ENCODE measurements at places on chromosomes 2 and 18.

- no peak for DNase-seq
Observed at GRCh38 chr18:80074697-80075096, 34.4 kb upstream of the ADNP2 start.

GRCh38 chr2:22807872-22808271 is 577.1 kb upstream of the KLHL29 start:
- DNase-seq = no peak

- peak; percentile 69 for DNase-seq
Observed at GRCh38 chr2:33033606-33034081, 86.9 kb downstream of the LTBP1 start.

DNA sequence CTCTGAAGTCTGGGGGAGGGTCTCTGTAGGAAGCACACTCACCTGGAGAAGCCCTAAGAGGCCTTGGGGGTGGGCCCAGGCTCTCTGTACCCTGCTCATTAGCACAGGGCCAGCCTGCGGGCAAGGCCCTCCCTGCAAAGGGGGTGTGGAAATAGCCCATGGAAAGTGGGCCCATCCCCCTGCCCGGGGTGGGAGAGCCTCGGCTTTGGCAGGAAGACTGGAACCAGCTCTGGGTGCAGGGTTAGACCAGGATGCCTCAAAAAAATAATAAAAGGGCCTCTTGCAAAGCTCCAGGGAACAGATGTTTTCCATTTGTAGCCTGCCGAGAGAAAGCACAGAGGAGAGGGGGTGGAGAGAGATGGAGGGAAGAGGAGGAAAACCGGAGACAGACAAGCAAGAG is 98.7 kb downstream of the STPG4 start:
- peak; percentile 43 for DNase-seq

- DNase-seq = peak; percentile 2
Observed at GRCh38 chr2:80238692-80239469, 65.7 kb downstream of the LRRTM1 start.

DNA sequence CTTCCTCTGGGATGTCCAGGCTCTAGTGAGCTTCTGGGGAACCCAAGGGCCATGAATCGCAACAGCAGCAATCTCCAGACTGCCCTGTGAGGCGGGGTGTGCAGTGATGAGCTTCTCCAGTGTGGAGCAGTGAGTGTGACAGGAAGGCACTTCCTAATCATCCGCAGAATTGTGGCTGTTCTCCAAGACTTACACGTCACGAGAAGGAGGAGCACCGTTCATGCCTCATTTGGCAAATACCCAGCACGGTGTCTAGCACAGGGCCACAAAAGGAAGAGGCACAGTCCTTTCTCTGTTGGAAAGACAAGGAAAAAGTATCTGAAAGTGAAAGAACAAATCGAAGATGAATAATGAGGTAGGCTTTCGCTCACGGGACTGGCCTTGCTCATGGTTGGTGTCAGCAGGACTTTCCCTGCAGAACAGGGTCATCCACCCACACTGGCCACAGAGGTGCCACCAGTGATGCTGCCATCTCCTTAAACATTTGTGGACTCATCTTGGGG is 125.1 kb upstream of the HAAO start:
- DNase-seq = peak; percentile 66

GRCh38 chr18:34880882-34881834 is 160.1 kb upstream of the MAPRE2 start:
- DNase-seq = peak; percentile 35

DNA sequence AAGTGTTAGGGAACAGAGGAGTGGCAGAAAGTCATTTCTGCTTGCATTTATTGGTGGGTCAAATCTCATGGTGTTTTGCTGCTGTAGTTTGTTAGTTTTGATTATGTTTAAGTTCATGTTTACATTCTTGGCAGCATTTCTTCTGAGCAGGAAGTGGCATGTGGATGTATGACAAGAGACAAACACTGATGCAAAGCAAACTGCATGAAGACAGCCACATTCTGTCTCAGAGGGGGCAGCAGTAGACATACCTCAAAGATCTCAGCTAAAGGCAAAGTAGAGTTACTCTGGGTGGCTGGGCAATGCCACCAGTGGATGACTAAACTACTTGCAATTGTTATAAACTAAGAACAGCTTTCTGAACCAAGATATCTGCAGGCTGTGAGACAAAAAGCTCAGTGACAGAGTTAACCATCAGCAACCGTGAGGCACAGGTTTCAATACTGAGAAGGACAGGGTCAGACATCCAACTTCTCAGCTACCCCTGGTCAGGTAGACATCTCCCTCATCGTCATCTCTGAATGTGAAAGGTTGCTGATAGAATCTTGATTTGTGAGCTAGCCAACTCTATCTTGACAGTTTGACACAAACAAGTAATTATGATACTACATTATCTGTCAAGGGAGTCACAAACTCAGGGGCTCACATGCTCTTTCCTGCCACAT is 16.4 kb downstream of the GALNT3 start:
- no peak for DNase-seq

- no peak for DNase-seq
Observed at GRCh38 chr2:8431446-8432125, 250.3 kb upstream of the ID2 start.

DNA sequence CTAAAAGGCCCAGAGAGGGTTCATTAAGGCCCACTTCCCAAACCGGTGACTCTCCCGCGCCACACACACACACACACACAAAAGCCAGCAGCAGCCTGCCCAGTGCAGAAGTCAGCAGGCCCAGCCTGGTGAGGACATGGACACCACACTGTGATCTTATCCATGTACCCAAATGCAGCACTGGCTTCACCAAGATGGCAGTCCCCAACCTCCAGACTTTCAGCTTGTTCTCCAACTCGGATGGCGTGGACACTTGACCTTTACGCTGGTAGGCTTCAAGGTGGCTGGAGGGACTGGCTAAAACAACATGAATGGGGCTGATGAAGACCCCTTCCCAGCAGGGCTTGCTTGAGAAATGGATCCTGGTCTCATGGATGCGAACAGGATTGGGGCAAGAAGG is 50.4 kb downstream of the TNS1 start:
- no peak for DNase-seq

DNA sequence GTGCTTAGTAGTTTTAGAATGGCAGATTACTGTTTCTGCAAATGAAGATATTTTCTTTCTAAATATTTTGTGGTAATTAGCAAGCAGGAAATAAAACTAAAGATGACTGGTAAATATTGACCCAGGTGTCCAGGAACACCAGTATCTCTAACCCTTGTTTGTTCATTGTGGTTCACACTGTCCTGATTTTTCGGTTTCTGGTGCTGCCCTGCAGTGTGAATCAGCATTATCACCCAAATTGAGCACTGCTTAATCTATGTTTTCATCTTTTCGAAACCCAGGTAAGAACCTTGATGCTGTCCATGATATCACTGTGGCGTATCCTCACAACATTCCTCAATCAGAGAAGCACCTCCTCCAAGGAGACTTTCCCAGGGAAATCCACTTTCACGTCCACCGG is 167.4 kb downstream of the CAPN13 start:
- no peak for DNase-seq

DNA sequence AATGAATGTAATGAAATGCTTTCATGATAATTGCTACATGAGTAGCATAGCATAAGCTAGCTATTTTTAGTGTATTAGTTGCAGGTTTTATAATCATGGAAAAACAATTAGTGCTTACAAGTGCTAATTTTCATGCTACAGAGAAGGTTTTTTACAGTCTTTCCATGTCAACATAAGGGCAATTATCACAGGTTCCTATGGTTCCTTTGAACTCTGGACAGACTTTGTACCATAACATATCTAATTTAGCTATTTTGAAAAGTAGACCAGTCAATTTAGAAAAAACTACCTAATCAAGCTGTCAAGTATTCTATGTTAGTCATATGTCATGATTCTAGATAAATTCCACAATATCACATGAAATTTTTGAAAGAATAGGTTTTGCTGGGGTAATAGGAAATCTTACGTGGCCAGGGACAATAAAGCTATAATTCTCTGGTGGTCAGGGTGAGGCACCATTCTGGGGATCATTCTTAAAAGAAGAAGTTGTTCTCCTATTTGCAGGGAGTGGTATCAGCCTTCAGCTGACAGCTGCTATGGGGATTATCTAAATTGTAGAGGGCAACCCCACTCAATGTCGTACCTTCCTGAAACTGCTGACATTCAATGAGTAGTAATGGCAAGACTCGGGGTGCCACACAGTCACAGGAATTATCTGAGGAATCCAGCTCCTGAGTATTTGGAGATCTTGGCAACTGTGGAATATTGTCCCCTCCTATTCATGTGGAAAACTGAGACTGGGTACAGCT is 724.0 kb upstream of the LINC00305 start:
- DNase-seq = no peak

DNA sequence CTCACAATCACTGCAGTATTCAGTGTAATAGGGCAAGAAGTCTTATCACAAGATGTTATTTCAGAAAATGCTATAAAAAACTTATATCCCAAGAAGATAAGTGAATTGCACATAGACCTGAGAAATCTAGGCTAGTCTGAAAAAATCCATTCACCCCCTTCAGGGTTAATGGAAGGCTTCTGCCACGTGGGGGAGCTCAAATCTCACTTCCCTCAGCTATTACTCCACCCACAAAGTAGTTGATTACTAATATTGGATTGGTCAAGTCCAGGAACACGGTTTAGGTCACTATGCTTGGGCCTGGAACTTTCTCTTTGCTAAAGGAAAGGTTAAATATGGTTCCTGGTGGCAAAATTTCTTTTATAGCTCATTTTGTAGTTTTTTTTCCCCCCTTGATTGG is 51.2 kb upstream of the ADAM23 start:
- peak; percentile 61 for DNase-seq

GRCh38 chr18:8699948-8700347 is 5.4 kb upstream of the MTCL1 start:
- peak; percentile 19 for DNase-seq

DNA sequence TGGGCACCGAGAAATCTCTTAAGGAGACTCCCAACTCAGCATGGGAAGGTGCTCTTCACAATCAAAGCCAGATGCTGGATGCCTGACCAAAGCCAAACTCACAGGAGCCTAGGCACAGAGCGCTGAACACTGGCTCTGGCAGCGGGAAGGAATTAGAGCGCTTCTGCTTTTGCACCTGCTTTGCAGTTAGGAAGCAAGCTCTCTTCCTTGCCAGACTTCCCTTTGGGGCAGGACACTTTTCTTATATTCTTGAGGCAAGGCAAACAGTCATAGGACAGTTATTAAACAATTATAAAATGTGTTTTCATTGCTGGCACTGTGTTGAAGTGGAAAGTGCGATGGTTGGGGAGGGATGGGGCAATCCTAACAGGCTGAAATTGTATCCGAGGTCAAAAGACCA is 79.6 kb upstream of the DNMT3A start:
- no peak for DNase-seq

DNA sequence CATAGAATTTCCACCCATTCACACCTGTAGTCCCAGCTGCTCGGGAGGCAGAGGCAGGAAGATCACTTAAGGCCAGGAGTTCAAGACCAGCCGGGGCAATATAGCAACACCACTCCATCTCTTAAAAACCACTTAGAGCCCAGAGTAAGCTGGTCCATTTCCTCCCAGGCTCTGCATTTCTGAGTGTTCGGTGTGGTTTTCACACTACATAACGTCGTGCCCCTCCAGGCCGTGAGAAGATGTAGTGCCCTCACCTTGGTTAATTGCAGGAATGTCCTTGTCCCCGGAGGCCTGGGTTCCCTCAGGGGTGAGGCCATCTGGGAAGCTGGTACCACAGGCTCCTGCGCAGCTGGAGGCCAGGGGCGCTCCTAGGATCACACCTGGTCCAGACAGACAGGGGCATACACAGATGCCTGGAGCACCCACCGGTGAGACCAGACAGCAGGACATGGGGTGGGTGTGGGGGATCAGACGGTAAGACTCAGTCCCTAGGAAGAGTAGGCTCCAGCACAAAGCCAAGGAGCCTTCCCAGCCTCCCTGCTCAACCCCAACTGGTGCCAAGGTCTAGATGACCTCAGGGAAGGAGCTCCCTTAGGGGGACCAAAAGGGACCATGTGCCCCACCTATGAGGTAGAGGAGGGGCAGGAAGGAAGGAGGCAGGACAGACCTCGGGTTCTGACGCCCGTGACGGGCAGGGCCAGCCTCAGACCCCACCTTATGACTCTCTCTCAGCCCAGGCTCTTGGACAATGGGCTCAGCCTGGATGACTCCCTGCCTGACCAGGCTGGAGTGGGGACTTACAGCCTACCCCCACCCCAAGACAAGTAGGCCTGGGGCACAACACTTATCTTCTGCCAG is 752 bp downstream of the ASTL start:
- no peak for DNase-seq

- DNase-seq = peak; percentile 41
Observed at GRCh38 chr18:39840406-39840805, 2114.6 kb upstream of the PIK3C3 start.

DNA sequence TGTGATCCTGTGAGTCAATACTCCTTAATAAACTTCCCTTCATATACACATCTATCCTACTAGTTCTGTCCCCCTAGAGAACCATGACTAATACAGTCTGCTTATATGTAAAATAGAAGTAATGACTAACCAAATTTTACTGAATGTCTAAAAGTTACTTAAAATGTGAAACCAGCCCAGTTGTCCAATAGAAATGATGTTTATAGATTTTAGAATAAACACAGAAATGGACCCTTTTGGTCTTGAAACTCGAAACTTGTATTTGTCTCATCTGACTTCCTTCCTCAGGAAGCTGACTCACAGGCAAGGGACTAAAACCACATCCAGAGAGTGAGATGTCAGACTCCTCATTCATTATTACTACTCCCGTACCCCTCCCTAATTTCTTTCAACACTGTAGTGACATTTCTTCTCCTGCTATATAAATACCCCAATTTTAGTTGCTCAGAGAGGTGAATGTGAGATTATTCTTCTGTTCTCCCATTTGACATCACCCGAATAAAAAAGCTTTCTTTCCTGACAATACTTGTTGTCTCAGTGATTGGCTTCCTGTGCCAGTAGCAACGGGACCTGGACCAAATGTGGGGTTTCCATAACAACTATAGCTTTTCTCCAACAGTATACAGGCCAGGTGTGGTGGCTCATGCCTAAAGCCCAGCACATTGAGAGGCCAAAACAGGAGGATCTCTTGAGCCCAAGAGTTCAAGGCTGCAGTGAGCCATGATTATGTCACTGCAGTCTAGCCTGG is 486.0 kb downstream of the ERBB4 start:
- peak; percentile 71 for DNase-seq

DNA sequence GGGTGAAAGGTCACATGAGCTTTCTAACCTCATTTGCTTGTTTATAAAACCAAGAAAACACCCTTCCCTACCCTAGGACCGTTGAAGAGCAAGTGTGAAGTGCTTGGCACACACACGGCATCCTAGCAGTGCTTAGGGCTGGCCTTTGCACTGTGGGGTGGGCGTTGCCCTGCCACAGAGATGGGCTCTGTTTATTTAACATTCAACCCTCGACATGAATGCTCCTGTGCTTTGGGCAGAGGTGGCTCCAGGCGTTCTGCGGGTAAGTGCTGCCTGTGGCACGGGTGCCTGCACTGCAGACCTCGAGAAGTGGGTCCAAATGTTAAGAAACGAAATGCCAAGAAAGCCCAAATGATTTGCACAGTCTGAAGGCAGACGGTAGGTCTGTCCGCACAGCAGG is 170.1 kb downstream of the FHOD3 start:
- DNase-seq = no peak

GRCh38 chr2:98067160-98067559 is 19.8 kb upstream of the VWA3B start:
- no peak for DNase-seq
